Colonic mucosa (tissue), 4 donors: ENCODE measurements at places on chromosomes 4 and X. TPM values are rescaled to one million over a fixed set of nuclear protein-coding genes. Genes with fewer than 3 reads are reported as not detected.

- H3K36me3 ChIP-seq: no peaks in the 10 kb centered on the region
- H3K4me1 ChIP-seq: peaks cover 4% of the 10 kb centered on the region
- H3K27ac ChIP-seq: peak overlapping the region; percentile 86
Observed at GRCh38 chr4:39698424-39699009, 581 bp downstream of the UBE2K start.

DNA sequence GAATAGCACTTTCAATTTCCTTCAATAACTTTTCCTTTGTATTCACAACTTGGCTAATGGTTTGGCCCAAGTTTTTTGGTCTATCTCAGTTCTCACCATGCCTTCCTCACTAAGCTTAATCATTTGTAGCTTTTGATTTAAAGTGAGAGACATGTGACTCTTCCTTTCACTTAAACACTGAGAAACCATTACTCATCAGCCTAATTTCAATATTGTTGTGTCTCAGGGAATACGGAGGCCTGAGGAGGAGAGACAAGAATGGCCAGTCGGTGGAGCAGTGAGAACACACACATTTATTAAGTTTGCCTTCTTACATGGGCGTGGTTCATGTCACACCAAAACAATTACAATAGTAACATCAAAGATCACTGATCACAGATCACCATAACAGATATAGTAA is 56.7 kb downstream of the TSPAN5 start:
- H3K27me3 ChIP-seq: no peaks in the 10 kb centered on the region
- H3K36me3 ChIP-seq: no peaks in the 10 kb centered on the region
- no peak for DNase-seq
- H3K27ac ChIP-seq: no peak overlapping the region
- no peaks in the 10 kb centered on the region for H3K4me1 ChIP-seq
- no peak overlapping the region for H3K4me3 ChIP-seq

GRCh38 chr4:182185491-182185890 is 57.7 kb upstream of the TENM3 start:
- H3K4me1 ChIP-seq: no peaks in the 10 kb centered on the region
- no peak overlapping the region for H3K27ac ChIP-seq
- H3K36me3 ChIP-seq: no peaks in the 10 kb centered on the region
- no peaks in the 10 kb centered on the region for H3K27me3 ChIP-seq

DNA sequence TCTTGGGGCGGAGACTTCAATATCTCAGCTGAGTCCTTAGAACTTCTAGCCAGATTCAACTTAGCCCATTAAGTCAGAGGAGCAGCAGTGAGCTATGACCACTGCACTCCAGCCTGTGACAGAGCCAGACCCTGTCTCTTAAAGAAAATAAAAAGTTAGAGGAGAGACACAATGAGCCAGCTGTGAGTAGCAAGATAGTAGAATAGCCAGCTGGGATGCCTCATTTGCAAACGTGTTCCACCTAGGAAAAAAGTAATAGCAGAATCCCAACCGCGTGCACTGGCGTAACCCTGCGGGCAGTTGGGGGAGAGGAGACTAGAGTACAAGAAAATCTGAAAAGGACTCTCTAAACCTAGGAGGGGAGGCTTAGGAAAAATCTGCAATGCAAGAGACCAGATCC is 133.2 kb upstream of the ANXA3 start:
- DNase-seq: no peak
- H3K4me3 ChIP-seq: no peak overlapping the region
- no peaks in the 10 kb centered on the region for H3K27me3 ChIP-seq
- no peaks in the 10 kb centered on the region for H3K4me1 ChIP-seq

DNA sequence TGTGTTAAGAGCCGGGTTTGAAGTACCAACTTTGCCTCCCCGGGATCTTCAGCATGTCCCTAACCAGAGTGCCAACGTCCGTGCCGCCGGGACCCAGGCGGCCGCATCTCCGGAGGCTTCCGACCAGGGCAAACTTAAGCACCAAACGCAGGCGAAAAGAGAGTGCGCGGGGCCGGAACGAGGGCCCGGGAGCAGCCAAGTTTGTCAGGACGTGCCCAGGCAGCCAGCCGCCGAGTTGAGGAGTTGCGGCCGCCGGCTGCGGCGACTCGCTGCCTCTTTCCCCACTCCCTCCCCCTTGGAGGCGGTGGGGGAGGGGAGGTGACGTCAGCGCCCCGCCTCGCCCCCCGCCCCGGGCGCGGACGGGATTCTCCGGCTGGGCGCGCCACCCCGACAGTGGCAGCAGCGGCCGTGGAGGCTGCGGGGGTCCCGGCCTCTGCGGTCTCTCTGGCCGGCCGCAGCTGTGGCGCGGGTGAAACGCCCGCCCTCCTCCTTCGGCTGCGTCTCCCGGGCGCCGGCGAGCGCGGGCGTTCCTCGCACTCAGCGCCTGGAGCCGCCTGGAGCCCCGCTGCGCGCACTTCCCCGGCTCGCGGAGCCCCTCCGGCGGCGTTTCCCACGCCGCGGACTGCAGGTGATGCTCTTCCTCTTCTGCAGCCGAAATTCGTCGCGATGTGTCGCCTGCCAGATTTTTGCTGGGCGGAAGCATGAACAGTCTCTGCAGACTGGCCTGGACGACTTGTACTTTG is 2.9 kb upstream of the FAT1 start:
- no peaks in the 10 kb centered on the region for H3K36me3 ChIP-seq
- peak overlapping the region; percentile 92 for H3K27ac ChIP-seq
- peak overlapping the region; percentile 76 for H3K4me3 ChIP-seq
- DNase-seq: peak; percentile 88
- no peaks in the 10 kb centered on the region for H3K27me3 ChIP-seq

DNA sequence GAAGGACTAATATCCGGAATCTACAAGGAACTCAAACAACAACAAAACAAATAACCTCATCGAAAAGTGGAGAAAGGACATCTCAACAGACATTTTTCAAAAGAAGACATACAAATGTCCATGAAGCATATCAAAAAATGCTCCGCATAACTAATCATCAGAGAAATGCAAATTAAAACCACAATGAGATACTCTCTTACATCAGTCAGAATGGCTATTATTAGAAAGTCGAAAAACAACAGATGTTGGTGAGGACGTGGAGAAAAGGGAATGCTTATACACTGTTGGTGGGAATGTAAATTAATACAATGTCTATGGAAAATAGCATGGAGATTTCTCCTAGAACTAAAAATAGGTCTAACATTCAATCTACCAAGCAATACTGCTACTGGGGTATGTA is 51.1 kb upstream of the MYOZ2 start:
- no peak overlapping the region for H3K27ac ChIP-seq
- peaks cover 5% of the 10 kb centered on the region for H3K4me1 ChIP-seq
- no peak overlapping the region for H3K4me3 ChIP-seq
- H3K36me3 ChIP-seq: no peaks in the 10 kb centered on the region
- DNase-seq: no peak

GRCh38 chrX:42783451-42783850 is 5.5 kb upstream of the PPP1R2C start:
- H3K27ac ChIP-seq: no peak overlapping the region
- no peak for DNase-seq
- H3K36me3 ChIP-seq: no peaks in the 10 kb centered on the region
- H3K4me1 ChIP-seq: no peaks in the 10 kb centered on the region

- no peaks in the 10 kb centered on the region for H3K36me3 ChIP-seq
- H3K4me3 ChIP-seq: no peak overlapping the region
- H3K27ac ChIP-seq: no peak overlapping the region
- no peaks in the 10 kb centered on the region for H3K27me3 ChIP-seq
- DNase-seq: no peak
- no peaks in the 10 kb centered on the region for H3K4me1 ChIP-seq
Observed at GRCh38 chr4:97646997-97647396, 496.3 kb downstream of the STPG2 start.

GRCh38 chr4:67333664-67334063 is 211.6 kb downstream of the CENPC start:
- no peak for DNase-seq
- no peak overlapping the region for H3K27ac ChIP-seq
- H3K36me3 ChIP-seq: no peaks in the 10 kb centered on the region
- no peaks in the 10 kb centered on the region for H3K27me3 ChIP-seq
- H3K4me3 ChIP-seq: no peak overlapping the region

- H3K27me3 ChIP-seq: peaks cover 8% of the 10 kb centered on the region
- peak; percentile 79 for DNase-seq
- H3K36me3 ChIP-seq: no peaks in the 10 kb centered on the region
- no peaks in the 10 kb centered on the region for H3K4me1 ChIP-seq
- peak overlapping the region; percentile 12 for H3K4me3 ChIP-seq
- no peak overlapping the region for H3K27ac ChIP-seq
Observed at GRCh38 chr4:54217642-54218495, 11.2 kb upstream of the PDGFRA start.

The MAGIX gene
- total RNA-seq: 14.7 TPM

The SSX2B gene
- not detected for total RNA-seq

The ARHGEF38 gene
- total RNA-seq: 14.8 TPM

GRCh38 chr4:119478446-119479179 is 150.0 kb downstream of the PDE5A start:
- no peaks in the 10 kb centered on the region for H3K27me3 ChIP-seq
- peak overlapping the region; percentile 30 for H3K27ac ChIP-seq
- DNase-seq: peak; percentile 28
- no peak overlapping the region for H3K4me3 ChIP-seq

DNA sequence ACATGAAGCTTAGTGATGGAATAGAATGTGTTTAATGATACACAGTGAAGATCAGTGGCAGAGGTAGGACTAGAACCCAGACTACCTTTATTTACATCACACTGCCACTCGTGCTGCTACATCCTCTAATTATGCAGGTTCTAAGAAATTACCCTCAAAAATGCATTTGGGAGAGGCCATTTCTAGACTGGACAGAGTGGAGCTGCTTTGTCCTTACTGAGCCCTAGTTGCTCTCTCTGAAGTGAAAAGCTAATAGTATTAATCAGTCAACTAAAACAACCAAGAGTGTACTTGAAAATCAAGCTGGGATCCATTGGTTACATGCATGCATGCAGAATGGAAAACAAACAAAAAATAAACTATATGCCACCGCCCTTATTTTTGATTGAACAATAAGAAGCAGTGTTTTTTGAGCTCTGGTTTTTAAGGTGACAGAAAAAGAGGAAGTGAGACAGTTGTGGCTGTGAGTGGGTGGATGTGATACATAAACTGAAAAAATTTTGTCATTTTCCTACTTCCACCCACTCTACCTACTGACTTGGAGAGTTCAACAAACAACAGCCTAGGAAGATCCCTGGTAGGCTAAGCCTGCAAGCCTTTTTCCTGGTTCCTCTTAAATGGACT is 6.8 kb upstream of the VSIG4 start:
- H3K4me3 ChIP-seq: no peak overlapping the region
- H3K36me3 ChIP-seq: no peaks in the 10 kb centered on the region
- no peak for DNase-seq
- H3K27me3 ChIP-seq: no peaks in the 10 kb centered on the region
- no peaks in the 10 kb centered on the region for H3K4me1 ChIP-seq

The ARSJ gene
- 8.4 TPM for total RNA-seq

The MAGEB17 gene
- total RNA-seq: not detected

DNA sequence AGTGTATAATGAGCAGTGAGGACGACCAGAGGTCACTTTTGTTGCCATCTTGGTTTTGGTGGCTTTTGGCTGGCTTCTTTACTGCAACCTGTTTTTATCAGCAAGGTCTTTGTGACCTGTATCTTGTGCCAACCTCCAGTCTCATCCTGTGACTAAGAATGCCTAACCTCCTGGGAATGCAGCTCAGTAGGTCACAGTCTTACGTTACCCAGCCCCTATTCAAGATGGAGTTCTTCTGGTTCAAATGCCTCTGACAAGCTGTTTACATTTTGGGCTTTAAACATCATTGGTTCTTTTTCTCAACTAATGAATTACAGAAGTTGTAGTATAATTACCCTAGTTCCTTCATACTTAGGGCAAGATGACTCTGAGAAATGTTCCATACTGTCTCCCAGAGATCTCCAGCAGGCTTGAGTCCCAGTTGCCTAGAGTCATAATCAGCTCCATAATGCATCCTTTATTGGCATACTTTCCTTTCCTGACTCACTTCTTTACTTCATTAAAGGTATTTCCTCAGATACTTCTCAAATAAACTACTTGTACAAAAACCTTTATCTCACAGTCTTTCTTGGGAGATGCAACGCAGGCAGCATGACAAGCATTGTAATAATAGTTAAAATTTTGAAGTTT is 136.5 kb downstream of the KDM6A start:
- DNase-seq: no peak
- no peak overlapping the region for H3K4me3 ChIP-seq
- no peaks in the 10 kb centered on the region for H3K4me1 ChIP-seq
- no peaks in the 10 kb centered on the region for H3K36me3 ChIP-seq
- no peaks in the 10 kb centered on the region for H3K27me3 ChIP-seq
- no peak overlapping the region for H3K27ac ChIP-seq

The CLDN34 gene
- total RNA-seq: 0.24 TPM

DNA sequence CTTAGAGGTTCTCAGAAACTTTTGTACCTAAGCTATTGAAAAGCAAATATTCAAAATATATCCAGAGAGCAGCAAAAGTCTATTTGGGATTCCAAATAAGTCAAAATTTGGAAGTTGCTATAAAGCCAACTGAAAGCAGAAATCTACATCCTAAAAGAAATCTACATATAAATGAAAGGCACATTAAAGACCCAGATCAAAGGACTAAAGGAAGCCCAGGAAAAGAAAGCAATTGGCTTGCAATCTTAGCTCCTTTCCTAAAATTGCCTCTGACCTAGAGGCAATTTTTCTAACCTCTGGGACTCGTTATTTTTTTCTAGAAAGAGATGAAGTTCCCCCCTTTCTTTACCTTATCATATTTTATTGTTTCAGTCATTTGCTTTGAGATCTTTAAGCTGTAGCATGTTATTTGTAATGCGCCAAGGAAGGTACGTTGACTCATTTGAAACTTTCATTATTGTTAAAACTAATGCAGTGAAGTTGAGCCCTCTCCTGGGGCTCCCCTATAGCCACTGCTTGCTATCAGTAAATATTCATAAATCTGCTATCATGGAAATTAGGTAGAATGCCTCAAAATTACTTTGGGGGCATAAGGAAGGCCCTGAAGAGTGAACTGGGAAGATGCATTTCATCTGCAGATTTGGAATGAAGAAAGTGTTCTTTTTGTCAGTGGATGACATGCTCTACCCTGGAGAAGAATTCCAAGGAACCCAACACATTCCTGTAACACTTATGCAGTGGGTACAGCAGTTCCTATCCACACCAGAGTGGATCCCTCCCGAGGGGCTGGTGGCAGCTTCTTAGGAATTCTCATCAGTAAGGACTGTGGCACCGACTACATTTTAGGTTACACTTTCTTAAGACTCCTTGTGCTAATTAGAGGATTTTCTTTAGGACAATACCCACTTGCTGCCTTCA is 177.8 kb upstream of the IGFBP7 start:
- no peak overlapping the region for H3K4me3 ChIP-seq
- no peaks in the 10 kb centered on the region for H3K36me3 ChIP-seq
- H3K27ac ChIP-seq: no peak overlapping the region
- no peaks in the 10 kb centered on the region for H3K27me3 ChIP-seq
- no peaks in the 10 kb centered on the region for H3K4me1 ChIP-seq
- DNase-seq: no peak
